ENCODE measurements at places on chromosomes 1 and 21.

GRCh38 chr1:34373912-34374311, 197.2 kb downstream of the C1orf94 start:
- DNase-seq, result no peak

DNA sequence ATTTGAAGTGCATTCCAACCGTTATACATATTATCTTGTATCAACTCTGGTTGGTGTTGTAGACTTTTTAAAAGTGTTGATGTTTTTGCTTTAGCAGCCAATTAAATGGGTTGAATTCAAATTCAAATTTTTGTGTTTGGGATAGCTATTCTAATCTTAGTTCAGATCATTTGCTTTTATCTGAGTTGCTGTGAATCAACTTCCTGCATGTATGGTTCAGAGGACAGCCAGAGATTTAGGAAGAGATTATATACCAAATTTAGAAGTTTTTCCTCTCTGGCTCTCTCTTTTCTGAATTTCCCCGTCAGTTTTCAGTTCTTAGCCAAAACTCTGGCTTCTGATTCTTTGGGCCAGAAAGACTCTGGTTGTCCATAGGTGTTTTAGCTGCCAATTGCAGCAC, 415.5 kb downstream of the NUF2 start:
- DNase-seq, result no peak

DNA sequence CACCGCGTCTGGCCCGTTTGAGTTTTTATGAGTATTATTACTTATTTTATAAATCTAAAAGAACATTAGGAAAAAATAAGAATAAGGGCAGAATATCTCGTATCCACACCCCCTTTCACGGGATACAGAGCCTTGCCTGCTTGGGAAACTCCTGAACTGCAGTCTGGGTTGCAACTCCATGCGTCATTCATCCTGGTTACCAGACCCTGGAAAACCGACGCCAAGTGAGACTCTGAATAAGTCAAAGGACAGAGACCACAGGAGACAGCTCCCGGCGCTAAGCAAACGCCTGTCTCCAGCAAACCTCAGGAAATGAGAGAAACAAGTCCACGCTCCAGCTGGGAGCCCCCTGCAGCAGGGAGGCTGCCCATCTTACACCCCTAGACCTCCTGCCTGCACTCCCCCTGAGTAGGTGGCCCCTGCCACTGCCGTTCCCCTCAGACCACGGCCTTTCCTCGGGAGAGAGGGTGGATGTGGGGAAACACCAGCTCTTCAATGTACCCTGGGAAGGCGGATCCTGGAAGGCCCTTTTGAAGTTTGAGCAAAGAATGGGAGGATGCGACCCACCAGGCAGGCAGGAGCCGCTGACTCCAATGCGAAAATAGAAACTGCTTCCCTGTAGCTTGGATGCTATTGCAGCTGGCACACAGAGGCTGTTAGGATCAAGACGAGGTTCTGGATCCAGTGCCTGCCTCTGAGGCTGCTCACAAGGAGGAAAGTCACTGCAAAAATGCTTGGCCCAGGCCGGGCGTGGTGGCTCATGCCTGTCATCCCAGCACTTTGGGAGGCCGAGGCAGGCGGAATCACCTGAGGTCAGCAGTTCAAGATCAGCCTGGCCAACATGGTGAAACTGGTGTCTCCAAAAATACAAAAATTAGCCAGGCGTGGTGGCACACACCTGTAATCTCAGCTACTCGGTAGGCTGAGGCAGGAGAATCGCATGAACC, 37.7 kb upstream of the GPR157 start:
- DNase-seq, result no peak

DNA sequence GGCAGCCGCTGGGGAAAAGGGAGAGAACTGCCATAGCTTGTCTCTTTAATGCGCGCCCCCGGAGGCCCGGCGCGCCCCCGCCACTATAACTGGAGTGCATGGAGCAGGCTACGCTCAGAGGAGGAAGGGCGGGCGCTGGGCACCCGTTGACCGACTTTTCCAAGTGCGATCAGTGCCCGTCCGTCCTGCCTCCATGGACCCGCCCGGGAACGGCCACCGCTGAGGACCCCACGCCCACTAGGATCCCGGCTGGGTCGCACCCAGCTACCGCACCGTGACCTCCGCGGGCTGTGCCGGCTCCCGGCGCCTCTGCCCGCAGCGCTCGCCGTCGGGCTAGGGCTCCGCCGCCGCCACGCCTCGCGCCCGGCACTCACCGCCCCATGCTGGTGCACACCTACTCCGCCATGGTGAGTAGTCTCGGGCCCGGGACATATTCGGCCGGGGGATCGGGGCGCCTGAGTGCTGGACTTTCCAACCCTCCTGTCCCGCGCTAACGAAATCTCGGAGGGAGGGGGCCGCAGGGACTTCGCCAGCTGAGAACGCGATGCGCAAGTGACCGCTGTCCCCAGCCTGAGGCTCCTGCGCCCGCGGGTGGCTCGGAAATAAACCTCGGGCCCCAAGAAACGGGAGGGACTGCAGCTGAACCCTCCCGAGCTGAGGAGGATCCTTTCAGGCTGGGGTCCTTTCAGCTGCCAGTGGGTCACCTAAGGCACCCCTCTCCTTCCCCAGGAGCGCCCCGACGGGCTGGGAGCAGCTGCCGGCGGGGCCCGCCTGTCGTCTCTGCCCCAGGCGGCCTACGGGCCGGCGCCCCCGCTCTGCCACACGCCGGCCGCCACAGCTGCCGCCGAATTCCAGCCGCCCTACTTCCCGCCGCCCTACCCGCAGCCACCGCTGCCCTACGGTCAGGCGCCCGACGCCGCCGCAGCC, at the start of gene TFAP2E:
Gene TFAP2E (plus strand): TSS at position 117 of the 927 bp plus-strand sequence. CDS start 264 bp downstream, at position 381.
- no peak for DNase-seq

- DNase-seq, result peak; percentile 62
Observed at GRCh38 chr1:236321101-236321500, 39.3 kb upstream of the ERO1B start.

DNA sequence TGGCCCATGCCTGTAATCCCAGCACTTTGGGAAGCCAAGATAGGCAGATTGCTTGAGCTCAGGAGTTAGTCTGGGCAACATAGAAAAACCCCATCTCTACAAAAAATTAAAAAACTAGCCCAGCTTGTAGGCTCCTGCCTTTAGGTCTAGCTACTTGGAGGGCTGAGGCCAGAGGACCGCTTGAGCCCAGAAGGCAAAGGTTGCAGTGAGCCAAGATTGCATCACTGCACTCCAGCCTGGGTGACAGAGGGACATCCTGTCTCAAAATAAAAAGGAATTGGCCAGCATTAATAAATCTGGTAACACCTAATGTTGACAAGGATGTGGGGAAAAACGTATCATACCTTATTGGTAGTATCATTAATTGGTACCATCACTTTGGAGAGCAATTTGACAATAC, 396.2 kb downstream of the PLPP3 start:
- DNase-seq, result no peak

GRCh38 chr1:195594773-195595172, 1013.5 kb downstream of the KCNT2 start:
- no peak for DNase-seq

DNA sequence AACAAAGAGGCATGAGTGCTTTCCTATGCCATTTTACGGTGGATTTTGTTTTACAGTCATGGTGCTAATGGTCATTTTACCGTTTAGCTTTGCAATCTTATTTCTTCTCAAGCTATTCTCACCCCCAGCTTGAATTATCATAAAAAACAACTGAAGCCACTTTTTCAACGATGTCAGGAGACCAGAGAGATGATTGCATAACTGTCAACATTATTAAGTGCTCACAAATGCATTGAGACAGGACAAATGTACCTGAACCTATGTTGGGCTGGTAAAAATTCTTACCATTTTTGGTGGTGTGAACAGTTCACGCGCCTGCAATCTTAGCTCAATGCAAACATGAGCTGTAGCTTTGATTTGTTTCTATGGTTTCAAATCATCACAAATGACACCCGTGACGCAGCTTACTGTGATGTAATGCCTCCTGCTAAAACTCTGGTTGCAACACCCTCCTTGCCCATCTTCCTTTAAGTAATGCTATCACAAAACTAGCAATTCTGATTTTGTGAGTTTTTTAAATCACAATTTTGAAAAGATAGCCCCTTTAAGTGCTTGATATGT, 104.4 kb downstream of the UCHL5 start:
- DNase-seq, result no peak

GRCh38 chr21:40299451-40299850, 432.2 kb downstream of the PCP4 start:
- no peak for DNase-seq

- DNase-seq, result no peak
Observed at GRCh38 chr21:42447732-42448131, 44.0 kb downstream of the UBASH3A start.

GRCh38 chr1:215669806-215670491, 102.8 kb downstream of the KCTD3 start:
- no peak for DNase-seq

- DNase-seq, result no peak
Observed at GRCh38 chr1:76865696-76866286, 1.5 kb upstream of the ST6GALNAC5 start.

DNA sequence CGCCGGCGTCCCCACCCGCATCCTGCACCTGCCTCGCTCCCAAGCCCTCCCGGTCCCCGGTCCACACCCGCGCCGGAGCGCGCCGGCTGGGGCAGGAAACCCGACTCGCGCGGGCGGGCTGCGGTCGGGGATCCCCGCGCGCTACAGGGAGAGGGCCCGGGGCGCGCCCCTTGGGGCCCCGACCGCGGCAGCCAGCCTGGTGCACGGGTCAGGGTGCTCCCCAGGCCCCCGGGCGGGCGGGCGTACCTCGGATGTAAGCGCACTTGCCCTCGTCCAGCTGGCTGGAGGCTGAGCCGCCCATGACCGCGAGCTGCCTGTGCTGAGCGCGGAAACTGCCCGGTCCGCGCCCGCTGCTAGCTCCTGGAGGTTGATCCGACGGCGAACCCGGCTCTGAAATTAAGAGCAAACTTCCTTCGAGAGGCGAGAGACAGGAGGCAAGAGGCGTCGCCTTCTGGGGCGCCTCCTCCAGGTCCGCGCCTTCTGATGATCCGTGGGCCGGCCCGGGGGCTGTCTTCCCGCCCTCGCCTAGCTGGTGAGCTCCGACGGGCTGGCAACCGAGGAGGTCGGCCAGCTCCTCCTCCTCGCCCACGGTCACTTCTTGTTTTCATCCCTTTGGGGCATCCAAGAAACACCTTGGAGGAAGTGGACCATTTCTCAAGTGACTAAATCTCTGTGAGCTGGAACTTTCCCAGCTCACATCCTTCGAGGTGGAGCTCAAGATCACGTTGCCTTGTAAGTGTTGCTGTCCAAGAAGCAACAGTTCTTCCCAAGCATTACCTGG, at the start of gene NIBAN1:
Gene NIBAN1 (minus strand): TSS at position 453 of the 781 bp plus-strand sequence. CDS start 152 bp downstream, at position 301.
- peak; percentile 18 for DNase-seq

DNA sequence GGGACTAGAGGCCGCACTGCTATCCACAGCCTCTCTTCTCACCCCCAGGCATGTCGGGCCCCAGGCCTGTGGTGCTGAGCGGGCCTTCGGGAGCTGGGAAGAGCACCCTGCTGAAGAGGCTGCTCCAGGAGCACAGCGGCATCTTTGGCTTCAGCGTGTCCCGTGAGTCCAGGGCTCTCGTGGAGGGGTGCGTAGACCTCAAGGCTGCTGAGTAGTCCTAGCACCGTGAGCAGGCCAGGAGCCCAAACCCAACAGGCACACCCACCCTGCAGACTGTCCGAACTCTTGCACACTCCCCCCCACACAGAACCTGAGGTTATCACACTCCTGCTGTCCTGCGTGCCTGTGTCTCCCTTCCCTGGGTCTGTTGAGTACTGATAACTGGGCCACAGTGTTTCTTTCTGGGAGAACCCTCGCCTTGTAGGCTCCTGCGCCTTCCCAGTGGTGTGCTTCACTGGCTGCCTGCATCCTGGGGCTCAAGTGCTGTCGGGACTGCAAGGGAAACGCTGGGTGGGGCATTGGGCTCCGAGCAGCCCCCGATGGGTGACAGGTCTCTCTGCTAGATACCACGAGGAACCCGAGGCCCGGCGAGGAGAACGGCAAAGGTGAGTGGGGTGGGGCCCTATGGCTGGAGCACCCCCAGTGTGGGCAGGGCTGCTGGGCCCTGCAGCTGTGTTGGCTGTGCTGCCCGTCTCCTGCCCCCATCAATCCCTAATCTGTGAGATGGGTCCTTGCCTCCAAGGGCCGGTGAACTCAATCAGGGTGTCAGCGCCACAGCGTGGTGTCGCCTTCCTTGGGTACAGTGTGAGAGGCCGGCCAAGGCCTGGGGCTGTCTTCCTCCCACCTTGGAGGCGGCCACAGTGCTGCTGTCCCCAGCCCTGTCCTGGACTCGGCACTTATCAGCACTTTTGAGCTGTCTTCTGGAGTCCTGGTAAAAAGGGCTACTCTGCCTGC, 4.0 kb upstream of the GJC2 start:
- DNase-seq, result no peak

GRCh38 chr1:11528611-11529261, 49.8 kb downstream of the DISP3 start:
- no peak for DNase-seq

GRCh38 chr1:41917835-41918449, 780 bp downstream of the HIVEP3 start:
- DNase-seq, result peak; percentile 46

DNA sequence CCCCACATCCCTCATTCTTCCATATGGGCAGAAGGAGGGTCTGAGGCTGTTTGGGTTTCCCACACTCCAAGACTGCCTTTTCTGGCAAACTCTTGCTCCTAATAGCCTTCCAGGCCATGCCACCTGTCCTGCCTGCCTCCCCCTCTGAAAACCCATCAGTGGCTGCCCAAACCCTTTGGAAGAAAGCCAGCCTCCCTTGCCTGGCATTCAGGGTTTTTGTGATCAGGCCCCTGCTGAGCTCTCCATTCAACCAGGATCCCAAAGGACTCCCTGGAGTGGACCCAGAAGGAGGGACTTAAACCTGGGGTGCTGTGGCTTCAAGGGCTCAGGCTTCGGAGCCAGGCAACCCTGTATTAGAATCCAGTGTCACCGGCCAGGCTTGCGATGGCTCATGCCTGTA, 4.2 kb upstream of the GUCA2A start:
- DNase-seq, result no peak

DNA sequence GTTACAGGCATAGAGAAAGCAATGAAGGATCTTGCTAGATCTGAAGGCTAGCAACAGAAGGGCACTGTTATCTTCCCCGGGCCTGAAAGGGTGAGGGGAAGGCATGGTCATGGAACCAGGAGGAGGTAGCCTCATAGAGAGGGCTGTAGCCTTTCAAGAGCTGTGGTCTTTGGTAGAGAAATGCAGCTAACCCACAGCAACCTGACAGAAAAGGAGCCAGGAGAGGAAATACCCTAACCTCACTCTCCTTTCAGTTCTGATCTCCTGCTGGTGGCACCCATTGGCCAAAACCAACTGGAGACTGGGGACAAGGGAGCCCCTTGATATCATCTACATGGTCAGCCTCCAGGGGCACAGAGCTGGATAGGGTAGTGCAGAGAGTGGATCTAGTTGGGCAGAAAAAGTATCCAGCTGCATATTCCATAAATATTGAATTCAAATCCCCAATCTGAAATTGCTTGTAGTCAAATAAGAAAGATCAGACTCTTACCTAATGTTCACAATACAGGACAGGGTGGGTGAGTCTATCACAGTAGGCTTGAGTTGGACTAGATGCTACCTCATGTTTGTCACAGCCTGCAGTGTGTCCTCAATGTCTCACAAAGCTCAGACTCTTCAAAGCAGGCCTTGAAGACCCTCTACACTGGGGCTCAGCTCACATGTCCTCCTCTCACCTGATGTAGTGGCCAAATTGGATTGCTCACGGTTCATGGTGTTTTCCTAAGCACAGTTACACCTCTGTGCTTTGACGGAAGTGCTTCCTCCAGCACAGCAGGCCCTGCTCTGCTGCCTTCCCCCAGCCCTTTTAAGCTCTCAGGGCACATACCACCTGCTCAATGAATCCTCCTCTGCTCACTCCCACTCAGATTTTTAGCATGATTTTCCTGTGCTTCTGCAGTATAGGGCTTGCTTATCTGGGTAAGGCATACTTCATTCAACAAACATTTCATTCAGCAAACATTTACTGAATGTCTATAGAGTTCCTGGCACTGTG, 74.1 kb upstream of the JUN start:
- DNase-seq, result no peak

- DNase-seq, result no peak
Observed at GRCh38 chr1:186027621-186028020, 293.4 kb downstream of the HMCN1 start.

Data from NCI-H2171 (cell line).